ENCODE measurements at places on chromosomes 6 and 20. TPM values are rescaled to one million over a fixed set of nuclear protein-coding genes. Genes with fewer than 3 reads are reported as not detected.
A peak's percentile ranks its signal among the peaks of the same experiment; 100 is the strongest.

Gene FAM83B
- total RNA-seq: 15.6 TPM

Gene ZNF831
- not detected for total RNA-seq

Gene OR2J2
- total RNA-seq: not detected

Gene PERP
- total RNA-seq: 93.0 TPM

Gene GLO1
- 77.1 TPM for total RNA-seq

Gene CNR1
- total RNA-seq: not detected

Gene TRIM10
- total RNA-seq: not detected

Gene NR2E1
- total RNA-seq: not detected

Gene NKAIN2
- total RNA-seq: not detected

Gene TMEM74B
- 0.44 TPM for total RNA-seq

Gene DEFB132
- total RNA-seq: not detected

- H3K27ac ChIP-seq: peak overlapping the region; percentile 60
- no peaks in the 10 kb centered on the region for H3K27me3 ChIP-seq
- peak; percentile 56 for DNase-seq
Measured at GRCh38 chr20:32823078-32823477, 3.3 kb downstream of the MAPRE1 start.

- DNase-seq: no peak
- H3K4me1 ChIP-seq: no peaks in the 10 kb centered on the region
- no peaks in the 10 kb centered on the region for H3K36me3 ChIP-seq
- peaks cover 20% of the 10 kb centered on the region for H3K27me3 ChIP-seq
- no peak overlapping the region for H3K4me3 ChIP-seq
Measured at GRCh38 chr6:44554861-44555260, 167.4 kb downstream of the CDC5L start.

GRCh38 chr6:35898003-35898402, 22.9 kb downstream of the SRPK1 start:
- H3K4me3 ChIP-seq: no peak overlapping the region
- no peak overlapping the region for H3K27ac ChIP-seq
- no peaks in the 10 kb centered on the region for H3K27me3 ChIP-seq
- peaks cover 17% of the 10 kb centered on the region for H3K4me1 ChIP-seq
- no peak for DNase-seq

DNA sequence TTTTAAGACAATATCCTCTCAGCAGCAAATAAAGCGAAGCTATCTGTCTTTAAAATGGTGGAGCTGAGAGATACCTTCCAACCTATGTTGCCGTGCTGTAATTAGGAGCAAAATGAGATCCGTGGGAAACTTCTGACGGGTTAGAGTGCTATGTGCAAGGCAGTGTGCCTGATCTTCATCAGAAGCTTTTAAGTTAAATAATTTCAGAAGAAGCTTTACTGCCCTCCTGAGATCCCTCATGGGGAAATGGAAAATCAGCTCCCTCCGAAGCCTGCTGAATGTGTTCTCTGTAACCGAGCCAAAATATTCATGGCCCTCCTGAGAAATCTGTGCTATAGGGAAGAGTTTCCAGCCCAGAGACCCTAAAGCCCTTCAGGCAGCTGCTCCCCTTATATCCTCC, 43.7 kb upstream of the TBC1D7 start:
- H3K36me3 ChIP-seq: no peaks in the 10 kb centered on the region
- DNase-seq: no peak
- H3K4me1 ChIP-seq: no peaks in the 10 kb centered on the region
- H3K4me3 ChIP-seq: no peak overlapping the region
- no peak overlapping the region for H3K27ac ChIP-seq

- no peak for DNase-seq
- H3K4me3 ChIP-seq: no peak overlapping the region
- H3K36me3 ChIP-seq: no peaks in the 10 kb centered on the region
- H3K27ac ChIP-seq: no peak overlapping the region
- no peaks in the 10 kb centered on the region for H3K4me1 ChIP-seq
Measured at GRCh38 chr6:140790109-140790508, 1342.6 kb upstream of the GJE1 start.

DNA sequence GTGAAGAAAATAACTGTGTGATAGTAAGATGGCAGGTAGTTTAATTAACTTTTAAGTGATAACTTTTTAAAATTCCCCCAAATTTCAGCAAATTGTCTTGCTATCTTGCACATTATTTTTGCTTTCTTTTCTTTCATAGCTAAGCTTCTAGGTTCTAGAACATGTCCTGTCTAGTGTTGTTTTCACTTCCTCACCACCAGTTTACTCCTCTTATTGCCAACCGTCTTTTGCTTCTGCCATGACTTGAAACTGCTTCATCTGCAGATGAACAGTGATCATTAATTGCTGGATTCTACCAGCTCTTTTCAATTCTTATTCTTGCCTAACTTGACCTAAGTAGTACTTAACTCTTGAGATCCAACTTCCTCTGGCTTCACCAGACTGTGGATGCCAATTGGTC, 137.8 kb downstream of the CENPW start:
- DNase-seq: no peak
- no peaks in the 10 kb centered on the region for H3K36me3 ChIP-seq
- H3K27ac ChIP-seq: no peak overlapping the region
- no peaks in the 10 kb centered on the region for H3K4me1 ChIP-seq
- H3K27me3 ChIP-seq: no peaks in the 10 kb centered on the region

DNA sequence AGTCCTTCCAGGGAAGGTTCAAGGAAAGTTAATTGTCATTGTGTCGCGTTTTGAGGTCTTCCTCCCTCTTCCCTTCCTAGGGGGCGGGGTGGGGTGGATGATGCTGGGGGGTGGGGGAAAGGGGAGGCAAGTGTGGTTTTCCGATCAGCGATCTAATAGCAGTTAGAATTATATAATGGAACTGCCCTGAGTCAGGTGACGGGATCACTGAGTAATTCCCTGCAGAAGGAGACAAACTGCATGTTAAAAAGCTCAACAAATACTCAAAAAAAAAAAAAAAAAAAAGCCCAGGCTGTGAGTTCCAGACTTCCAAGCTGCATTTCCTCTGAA, 240.4 kb downstream of the PHACTR1 start:
- no peak overlapping the region for H3K27ac ChIP-seq
- no peak for DNase-seq
- H3K4me1 ChIP-seq: no peaks in the 10 kb centered on the region
- H3K36me3 ChIP-seq: no peaks in the 10 kb centered on the region
- peaks cover 80% of the 10 kb centered on the region for H3K27me3 ChIP-seq
- peak overlapping the region; percentile 45 for H3K4me3 ChIP-seq

DNA sequence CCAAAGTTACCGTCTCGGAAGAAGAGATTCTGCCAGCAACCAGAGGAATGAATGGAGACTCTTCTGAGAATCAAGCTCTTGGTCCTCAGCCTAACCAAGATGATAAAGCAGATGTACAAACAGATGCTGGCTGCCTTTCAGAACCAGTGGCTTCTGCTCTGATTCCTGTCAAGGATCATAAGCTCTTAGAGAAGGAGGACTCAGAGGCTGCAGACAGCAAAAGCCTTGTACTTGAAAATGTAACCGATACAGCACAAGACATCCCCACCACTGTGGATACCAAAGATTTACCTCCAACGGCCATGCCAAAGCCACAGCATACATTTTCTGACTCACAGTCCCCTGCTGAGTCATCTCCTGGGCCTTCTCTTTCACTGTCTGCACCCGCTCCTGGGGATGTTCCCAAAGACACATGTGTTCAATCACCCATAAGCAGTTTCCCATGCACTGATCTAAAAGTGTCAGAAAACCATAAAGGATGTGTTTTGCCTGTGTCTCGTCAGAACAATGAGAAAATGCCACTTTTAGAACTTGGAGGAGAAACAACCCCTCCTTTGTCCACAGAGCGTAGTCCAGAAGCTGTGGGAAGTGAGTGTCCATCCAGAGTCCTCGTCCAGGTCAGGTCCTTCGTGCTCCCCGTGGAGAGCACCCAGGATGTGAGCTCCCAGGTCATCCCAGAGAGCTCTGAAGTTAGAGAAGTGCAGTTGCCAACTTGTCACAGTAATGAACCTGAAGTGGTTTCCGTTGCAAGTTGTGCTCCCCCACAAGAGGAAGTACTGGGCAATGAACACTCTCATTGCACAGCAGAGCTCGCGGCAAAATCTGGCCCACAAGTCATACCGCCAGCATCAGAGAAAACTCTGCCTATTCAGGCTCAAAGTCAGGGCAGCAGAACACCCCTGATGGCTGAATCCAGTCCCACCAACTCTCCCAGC, 109.6 kb downstream of the RTN4IP1 start:
- H3K36me3 ChIP-seq: no peaks in the 10 kb centered on the region
- peak overlapping the region; percentile 57 for H3K27ac ChIP-seq
- H3K27me3 ChIP-seq: no peaks in the 10 kb centered on the region
- H3K4me3 ChIP-seq: no peak overlapping the region

Data from PC-9 (cell line).